ENCODE measurements at places on chromosomes 3 and 15.

- no peak for DNase-seq
Observed at GRCh38 chr3:189953551-189953950, 167.1 kb downstream of the P3H2 start.

DNA sequence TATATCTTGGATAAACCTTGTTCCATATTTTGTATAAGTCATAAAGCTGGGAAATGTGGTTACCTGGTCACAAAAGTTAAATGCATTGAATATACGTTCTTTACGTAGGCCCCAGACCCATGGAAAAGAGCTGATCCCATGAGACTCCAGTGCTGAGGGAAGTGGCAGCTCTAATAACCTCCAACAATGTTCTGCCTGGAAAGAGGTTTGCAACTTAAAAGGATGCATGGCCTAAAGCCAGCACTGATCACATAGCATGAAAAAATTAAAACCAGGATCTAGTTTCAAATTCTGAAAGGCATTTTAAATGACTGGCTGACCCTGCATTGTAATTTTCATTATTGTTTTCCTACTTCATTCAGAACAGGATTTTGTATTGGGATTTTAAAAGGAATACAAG is 27.9 kb upstream of the STRIT1 start:
- DNase-seq, result no peak

DNA sequence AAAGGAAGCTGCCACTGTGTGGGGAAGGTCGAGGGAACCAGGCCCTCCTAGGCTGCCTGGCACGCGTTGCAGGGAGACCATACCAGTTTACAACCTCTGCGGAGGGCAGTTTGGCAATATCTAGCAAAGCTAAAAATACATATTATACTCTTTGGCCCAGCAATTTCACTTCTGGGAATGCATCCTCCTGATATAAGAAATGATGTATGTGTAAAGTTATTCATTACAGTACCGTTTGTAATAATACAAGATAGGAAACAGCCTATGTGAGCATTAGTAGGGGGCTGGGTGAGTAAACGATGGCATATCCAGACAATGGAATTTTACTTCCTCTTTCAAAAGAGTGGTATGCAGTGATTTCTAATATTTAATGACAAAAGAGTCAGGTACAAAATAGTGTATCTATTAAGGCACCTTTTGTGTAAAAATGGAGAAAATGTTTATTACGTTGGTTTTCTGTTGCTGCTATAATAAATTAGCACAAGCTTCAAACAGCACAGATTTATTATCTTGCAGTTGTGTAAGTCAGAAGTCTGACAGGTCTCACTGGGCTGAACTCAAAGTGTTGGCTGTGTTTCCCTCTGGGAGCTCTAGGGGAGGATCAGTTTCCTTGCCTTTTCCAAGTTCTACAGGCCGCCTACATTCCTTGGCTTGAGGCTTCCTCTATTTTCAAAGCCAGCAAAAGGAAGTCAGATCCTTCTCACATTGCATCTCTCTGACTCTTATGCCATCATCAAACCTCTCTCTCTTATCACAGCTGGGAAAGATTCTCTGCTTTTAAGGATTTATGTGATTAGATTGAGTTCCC is 9.0 kb downstream of the APOD start:
- DNase-seq, result no peak

GRCh38 chr15:96166223-96167200 is 164.0 kb upstream of the NR2F2 start:
- DNase-seq, result no peak

- DNase-seq, result no peak
Observed at GRCh38 chr3:12671120-12671450, 7.2 kb upstream of the RAF1 start.

DNA sequence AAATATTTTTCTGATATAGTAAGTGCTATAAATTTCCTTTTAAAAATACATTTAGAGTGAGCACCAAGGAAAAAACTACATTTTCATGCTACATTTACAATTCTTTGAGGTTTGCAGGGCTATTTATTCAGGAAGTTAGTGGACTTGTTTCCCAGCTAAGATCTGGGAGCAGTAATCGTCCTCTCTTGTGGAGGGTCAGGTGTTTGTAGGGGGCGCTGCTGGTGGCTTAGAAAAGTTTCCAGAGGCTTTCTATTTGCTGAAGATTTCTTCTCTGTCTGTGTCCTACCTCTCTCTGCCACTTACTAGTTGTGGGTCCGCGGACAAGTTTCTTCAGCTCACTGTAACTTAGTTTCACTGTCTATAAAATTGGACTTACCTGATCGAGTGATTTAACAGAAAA is 163.9 kb downstream of the PEX5L start:
- DNase-seq, result no peak

GRCh38 chr3:155370764-155371503 is 77.5 kb upstream of the STRIT1 start:
- DNase-seq, result no peak

Data from CD4-positive, alpha-beta T cell treated with Interleukin-17A for 1 hour (primary cell).